ENCODE measurements at places on chromosomes 12 and 14. TPM values are rescaled to one million over a fixed set of nuclear protein-coding genes. Genes with fewer than 3 reads are reported as not detected.

Gene GOLT1B
- 81.7 TPM for total RNA-seq

Gene FGF6
- total RNA-seq: not detected

Gene SERPINA10
- total RNA-seq: 0.06 TPM

Gene ADAM21
- not detected for total RNA-seq

Gene DAO
- not detected for total RNA-seq

Gene RIN3
- 25.1 TPM for total RNA-seq

Data from A549 treated with DMSO at 1 μM for 4 hours (cell line).